Fibroblast of upper back skin (primary cell): ENCODE measurements at places on chromosomes 1 and 21.

- no peak for DNase-seq
Measured at GRCh38 chr1:62377043-62377562, 57.9 kb upstream of the KANK4 start.

DNA sequence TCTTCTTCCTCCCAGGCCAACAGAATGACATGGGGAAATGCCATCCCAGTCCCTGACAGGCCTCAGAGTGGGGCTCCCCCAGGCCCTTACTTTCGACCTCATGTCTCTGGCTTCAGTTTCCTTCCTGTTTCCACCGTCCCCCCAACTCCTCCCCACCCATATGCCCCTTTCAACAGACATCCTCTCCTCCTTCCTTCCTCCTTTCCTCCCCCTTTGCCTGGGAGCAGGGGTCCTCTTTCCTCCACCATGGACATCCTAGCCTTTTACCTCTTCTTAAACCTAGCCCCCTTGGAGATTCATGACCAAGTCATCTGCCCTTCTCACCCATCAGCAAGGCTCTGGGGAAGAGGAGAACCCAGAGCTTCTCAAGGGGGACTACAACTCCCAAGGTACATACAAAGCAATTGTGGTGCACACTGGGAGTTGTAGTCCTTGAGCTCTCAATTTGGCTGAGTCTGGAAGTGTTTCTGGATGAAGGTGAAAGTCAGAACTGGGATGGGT is 4.0 kb downstream of the ZBTB7B start:
- DNase-seq, result no peak

- no peak for DNase-seq
Measured at GRCh38 chr1:200895801-200896530, 1.3 kb downstream of the INAVA start.

DNA sequence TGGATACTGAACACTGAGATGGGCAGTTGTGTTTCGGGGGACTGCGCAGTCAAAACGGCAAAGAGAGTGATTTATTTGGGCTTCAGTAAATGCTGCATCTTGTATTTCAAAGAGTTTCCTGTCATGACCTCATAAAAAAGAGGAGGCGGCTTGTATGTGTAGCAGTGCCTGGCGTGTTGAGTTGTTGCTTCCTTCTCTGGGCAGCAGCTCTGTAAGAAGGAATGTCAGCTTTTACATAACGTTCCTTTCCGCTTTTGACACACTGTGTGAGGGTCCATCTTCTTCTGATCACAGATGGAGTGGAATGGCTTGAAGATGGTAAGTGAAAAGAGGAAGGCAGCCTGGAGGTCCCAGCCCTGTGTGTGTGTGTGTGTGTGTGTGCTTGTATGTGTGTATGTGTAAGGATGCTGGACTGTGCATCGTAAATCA is 941 bp downstream of the ELAVL4 start:
- DNase-seq, result peak; percentile 21

DNA sequence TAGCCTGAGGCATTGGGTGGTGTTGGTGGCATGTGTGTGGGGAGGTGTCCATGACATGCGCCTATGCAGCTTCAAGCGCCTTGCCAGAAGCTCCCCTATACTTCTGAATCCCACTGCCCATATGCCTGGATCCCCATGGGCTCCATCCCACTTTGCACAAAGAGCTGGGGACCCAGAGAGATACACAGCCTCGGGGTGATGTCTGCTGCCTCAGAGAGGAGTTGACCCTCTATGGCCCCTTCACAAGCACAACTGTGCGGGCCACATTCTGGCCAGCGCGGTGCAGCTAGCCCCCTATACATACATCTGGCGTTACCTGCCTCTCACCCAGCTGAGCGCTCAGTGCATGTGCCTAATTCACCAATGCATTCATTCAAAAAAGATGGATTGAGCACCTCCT is 9.6 kb upstream of the PTPRF start:
- no peak for DNase-seq

GRCh38 chr1:206909161-206909882 is 12.1 kb downstream of the IL24 start:
- DNase-seq, result no peak

GRCh38 chr1:66490816-66491215 is 43.1 kb upstream of the SGIP1 start:
- no peak for DNase-seq

DNA sequence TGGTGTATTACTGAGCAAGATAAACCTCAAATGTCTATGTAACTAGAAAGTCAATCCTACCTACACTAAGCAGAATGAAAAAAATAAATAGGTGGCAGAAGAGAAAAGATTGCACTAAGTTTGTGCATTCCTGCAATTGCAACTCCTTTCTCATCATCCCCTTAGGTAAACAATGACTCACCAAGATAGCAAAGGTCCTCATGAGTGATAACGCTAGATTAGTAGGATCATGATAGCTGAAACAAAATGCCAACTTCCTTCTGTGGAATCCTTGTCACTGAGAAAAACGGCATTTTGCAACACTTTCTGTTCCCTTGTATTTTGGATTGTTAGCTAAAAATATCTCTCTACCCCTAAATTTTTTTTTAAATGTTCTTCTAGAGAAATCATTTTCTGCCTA is 20.0 kb upstream of the FCER1A start:
- no peak for DNase-seq

- DNase-seq, result no peak
Measured at GRCh38 chr1:89877756-89878155, 56.9 kb downstream of the LRRC8D start.
